ENCODE measurements at places on chromosomes 1 and 21. TPM values are rescaled to one million over a fixed set of nuclear protein-coding genes. Genes with fewer than 3 reads are reported as not detected.

Gene AQP10
- total RNA-seq = not detected

Gene BCAR3
- 12.4 TPM for total RNA-seq

Gene GBP6
- 0.08 TPM for total RNA-seq

Gene LCK
- 1.2 TPM for total RNA-seq

Gene SLC2A5
- 3.8 TPM for total RNA-seq

Gene CD55
- 65.1 TPM for total RNA-seq

- no peak for DNase-seq
Measured at GRCh38 chr1:30755334-30755733, 2.2 kb downstream of the LAPTM5 start.

DNA sequence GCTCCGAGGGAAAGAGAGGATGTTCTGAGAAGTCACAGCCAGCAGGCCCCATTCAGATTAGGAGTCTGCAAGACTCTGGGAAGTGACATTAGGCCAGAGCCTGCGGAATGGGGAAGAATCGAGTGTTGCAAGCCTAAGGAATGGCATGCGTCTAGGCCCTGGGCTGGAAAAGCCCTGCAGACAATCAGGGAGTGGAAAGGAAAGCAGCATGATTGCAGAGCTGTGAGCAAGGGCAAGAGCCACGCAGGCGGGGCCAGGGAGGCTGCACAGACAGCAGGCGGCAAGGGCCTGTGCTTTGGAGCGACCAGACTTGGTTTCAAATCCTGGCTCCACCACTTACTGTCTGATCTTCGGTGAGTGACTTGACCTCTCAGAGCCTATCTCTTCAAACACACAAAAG lies 118.2 kb downstream of the RRAGC start:
- DNase-seq = no peak

- DNase-seq = no peak
Measured at GRCh38 chr1:148354913-148355308, 128.2 kb downstream of the PPIAL4G start.

DNA sequence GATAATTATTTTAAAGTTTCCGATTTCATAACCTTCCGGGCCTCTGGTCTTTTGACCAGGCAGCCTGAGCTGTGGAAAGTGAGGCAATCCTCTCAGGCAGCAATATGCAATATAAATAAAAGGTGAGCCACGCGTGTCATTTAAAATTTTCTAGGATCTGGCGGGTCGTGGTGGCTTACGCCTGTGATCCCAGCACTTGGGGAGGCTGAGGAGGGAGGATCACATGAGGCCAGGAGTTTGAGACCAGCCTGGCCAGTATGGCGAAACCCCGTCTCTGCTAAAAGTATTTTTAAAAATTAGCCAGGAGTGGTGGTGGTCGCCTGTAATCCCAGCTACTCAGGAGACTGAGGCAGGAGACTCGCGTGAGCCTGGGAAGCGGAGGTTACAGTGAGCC lies 546 bp upstream of the ZNF695 start:
- DNase-seq = no peak

DNA sequence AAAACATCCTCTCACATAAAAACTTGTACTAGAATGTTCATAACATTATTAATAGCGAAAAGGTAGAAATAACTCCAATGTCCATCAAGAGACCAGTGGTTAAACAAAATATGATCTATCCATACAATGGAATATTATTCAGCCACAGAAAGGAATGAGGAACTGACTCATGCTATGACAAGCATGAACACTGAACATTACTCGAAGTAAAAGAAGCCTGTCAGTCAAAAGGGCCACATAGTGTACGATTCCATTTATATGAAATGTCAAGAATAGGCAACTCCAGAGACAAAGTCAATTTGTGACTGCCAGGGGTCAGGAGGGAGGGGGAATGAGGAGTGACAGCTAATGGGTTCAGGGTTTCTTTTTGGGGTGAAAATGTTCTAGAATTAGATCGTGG lies 2.3 kb downstream of the VPS26C start:
- no peak for DNase-seq

GRCh38 chr1:65065524-65066418 lies 82.2 kb upstream of the AK4 start:
- peak; percentile 30 for DNase-seq

DNA sequence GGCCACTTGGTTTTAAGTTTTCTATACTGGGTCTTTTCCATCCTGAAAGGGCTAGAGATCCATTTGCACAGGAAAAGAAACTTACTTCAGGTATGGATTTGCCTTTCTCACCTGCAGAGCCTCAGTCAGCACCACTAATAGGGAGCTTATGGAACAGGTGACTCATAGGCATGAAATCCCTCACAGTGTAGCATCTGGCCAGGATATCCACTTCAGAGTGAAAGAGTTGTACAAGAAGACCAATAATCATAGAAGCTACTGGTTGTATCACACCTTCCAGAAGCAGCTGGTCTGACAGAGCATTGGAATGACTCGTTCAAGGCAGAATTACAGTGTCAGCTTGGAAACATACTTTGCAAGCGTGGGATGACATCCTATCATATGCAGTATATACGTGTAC lies 26.3 kb upstream of the SYT14 start:
- DNase-seq = no peak

DNA sequence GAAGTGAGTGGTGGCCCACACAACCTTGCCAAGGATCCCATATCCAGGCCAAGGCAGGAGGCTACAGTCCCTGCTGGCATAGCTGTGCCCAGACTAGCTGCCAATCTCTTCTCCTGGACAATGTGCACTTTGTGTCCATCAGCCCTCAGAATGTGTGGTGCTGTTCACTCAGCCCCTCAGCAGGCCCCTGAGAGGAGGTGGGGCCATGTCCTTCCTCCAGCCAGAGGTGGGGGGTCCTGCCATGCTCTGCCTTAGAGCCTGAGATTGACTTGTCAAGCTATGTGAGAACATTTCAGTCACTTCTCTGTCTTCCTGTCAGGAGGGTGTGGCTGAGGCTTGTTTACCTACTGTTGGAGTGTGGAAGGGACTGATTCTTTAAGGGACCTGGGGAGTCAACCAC lies 1.4 kb downstream of the NCF2 start:
- no peak for DNase-seq

DNA sequence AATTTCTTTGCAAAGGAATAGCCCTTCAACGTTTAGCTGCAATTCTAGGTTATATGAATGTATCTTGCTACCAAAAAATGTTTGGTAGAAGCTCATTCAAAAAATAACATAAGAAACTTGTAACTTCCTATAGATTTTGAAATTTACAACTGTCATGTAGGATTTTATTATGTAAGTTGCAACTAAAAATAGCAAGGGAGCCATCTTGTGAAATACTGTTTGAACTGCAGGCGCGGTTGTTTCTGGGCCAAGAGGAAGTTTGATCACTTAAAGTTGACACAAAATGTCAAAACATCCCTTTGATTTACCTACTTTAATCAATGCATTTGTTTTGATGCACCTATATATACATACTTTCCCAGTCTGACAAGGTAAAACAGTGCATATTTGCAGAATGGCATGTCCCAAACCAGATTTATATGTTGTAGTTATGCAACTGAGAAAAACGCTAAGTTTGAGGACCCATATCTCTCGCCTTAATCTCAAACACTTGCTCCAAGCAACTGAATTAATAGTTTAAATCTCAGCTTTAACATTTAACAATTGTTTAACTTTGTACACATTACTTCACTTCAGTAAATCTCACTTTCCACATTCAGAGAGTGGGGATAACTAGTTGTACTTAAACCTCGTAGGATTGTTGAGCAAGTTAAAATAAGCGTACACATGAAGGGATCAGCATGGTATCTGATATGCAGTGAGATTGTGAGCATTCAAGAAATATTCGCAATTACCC lies 63.9 kb downstream of the KCNK2 start:
- no peak for DNase-seq

DNA sequence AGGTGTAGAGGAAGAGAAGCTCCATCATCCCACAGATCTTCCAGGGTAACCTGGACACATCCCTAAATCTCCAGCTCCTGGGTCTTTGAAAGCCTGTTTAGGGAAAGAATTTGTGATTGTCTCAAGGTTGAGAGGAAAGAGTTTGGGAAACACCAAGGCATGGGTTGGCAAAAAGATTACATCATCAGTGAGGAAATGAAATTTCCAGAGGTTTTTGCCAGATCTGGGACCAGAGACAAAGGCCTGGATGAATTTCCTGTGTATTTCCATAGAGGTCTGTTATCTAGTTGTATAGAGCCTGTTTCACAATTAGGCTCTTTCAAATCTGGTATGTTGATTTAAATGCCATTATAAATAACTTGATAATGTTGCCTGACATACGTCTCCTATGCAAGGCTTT lies 82.3 kb downstream of the GPR89B start:
- DNase-seq = no peak

DNA sequence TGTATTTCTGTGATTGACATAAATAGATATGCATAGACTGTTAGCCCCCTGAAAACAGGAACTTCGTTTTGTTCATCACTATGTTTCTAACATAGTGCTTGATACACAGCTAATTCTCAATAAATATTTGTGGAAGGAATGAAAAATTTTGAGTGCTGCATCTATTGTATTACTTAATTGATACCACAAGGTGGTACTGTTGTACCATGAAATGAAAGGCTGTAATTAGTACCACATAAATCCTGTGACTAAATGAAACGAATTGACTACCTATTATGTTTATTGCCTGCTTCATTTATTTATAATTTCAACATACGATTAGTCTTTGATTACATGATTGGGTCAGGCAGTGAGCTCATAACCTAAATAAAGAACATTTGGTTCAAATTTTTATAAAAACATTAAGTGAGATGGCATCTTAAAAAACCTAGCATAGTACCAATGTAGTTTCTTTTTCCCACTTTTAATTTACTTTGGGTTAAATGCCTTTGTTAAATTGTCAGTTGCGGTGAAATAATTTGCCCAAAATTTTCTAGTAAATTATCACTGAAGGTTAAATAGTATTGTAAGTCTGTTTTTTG lies 15.0 kb upstream of the TGFB2 start:
- no peak for DNase-seq

- DNase-seq = no peak
Measured at GRCh38 chr1:11989669-11990068, 9.4 kb downstream of the MFN2 start.

DNA sequence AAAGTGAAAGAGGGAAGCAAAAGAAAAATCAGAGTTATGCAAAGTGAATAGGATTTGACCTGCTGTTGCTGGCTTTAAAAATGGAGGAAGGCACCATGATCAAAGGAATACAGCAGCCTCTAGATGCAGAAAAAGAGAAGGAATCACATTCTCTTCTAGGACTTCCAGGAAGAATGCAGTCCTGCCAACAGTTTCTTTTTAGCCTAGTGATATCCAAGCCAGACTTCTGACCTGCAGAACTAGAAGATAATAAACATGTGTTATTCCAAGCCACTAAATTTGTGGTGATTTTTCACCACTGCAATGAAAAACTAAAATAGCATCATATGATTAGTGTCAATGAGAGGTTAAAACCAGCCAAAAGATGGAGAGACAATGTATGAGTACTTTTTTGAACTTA lies 101.9 kb upstream of the ADAMTS5 start:
- DNase-seq = no peak

DNA sequence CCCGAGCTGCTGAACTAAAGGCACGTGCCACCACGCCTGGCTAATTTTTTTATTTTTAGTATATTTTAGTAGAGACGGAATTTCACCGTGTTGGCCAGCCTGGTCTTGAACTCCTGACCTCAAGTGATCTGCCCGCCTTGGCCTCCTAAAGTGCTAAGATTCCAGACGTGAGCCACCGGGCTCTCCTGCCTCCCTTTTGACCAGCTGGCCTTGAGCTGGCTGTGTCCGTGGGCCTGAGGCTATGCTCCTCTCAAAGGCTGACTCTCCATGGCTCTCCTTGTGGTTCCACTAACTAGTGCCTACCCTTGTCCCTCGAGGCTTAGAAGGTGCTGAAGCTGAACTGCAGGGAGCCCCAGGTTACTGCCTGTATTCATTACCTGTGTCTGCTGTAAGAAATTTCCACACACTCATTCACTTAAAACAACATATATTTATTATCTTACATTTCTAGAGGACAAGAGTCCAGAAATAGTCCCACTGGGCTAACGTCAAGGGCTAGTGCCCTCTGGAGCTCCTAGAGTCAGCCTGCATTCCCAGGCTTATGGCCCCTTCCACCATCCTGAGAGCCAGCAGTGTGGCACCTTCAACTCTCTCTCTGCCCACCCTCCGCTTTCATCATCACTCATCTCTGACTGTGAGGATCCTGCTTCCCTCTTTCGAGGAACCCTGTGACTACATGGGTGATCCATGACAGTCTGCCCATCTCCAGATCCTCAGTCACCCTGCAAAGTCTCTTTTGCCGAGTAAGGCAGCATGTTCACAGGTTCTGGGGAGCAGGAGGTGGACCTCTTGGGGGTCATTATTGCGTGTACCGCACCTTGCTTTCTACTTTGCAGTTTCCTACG lies 34.9 kb downstream of the ETS2 start:
- DNase-seq = no peak

DNA sequence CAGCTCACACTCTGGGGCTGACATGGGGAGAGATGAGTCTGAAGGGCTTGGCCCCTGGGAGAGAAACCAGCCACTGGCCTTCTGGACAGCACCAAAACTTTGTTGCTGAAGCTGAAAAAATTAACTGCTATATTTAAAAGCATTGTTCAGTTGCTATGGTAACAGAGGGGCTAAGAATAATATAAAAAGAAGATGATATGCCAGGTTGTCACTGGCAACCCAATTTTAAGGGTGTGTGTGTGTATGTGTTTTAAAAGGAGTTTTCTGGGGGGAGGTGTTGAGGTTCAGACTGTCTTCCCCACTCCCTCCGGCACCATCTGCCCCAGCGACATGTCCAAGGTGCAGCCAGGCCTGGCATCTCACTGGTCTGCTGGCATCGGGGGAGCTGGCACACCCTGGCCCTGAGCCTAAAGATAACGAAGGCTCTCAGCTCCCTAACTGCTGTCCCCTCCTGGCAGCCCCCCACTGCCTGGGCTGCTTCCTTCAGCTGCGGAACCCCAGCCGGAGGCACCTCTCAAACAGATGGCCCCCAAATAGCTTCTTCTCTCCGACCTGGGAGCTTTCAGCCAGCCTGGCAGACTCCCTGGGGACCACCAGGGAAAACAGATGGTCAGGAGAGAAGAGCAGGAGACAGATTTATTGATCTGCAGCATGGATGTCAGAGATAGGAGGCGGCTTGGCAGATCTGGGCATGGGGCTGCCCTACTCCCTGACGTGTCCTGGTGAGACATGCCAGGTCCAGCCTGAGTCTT lies 203.9 kb downstream of the HIVEP3 start:
- DNase-seq = no peak

DNA sequence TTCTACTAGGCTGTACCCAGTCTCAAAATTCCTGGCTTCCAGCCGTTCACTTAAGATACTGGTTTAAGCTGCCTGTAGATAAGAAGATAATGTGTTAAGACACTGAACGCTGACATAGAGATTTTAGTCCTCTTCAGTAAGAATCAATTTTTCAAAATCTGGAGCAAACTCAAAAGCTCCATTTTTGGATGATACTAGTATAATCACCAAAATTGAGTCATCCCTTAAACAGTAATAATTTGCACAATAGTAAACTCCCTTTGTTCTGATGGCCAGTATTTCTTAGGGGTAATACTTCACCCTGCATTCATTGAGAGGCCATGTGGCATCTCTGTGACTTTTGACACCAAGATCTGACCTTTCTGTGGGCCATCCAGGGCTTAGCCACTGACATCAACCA lies 299.8 kb upstream of the USP25 start:
- DNase-seq = no peak

GRCh38 chr1:16117369-16117768 lies 38.5 kb downstream of the EPHA2 start:
- no peak for DNase-seq

GRCh38 chr1:178659789-178660208 lies 65.2 kb upstream of the RALGPS2 start:
- DNase-seq = no peak
